ENCODE measurements at places on chromosomes 6 and 20. TPM values are rescaled to one million over a fixed set of nuclear protein-coding genes. Genes with fewer than 3 reads are reported as not detected.

EHMT2 gene
- 14.5 TPM for total RNA-seq

DNA sequence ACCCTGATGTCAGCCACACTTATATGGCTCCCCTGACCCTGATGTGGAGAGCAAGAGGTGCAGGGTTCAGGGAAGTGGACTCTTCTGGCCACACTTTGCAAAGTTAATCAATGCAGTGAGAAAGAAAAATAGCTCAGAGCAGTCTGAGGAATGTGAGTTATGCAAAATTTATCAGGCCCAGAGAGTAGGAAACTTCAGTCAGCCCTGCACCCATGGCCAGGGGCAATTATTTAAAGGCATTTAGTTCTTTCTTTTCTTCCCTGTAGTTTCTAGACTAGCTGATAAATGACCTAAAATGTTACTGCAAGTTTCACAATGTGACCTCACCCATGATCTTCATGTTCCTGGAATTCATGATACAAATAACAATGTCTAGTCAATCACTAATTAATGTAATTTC is 143.7 kb upstream of the GGTLC1 start:
- no peaks in the 10 kb centered on the region for H3K36me3 ChIP-seq
- H3K27me3 ChIP-seq = no peaks in the 10 kb centered on the region
- DNase-seq = no peak
- H3K27ac ChIP-seq = no peak overlapping the region
- no peak overlapping the region for H3K4me3 ChIP-seq

GRCh38 chr6:167988154-167988495 is 9.3 kb upstream of the KIF25 start:
- no peaks in the 10 kb centered on the region for H3K27me3 ChIP-seq
- H3K4me1 ChIP-seq = peaks cover 26% of the 10 kb centered on the region
- peak overlapping the region; percentile 66 for H3K27ac ChIP-seq
- H3K36me3 ChIP-seq = no peaks in the 10 kb centered on the region
- H3K4me3 ChIP-seq = no peak overlapping the region

GRCh38 chr20:41559658-41560057 is 58.5 kb downstream of the CHD6 start:
- H3K4me1 ChIP-seq = no peaks in the 10 kb centered on the region
- no peak overlapping the region for H3K4me3 ChIP-seq
- no peaks in the 10 kb centered on the region for H3K36me3 ChIP-seq
- no peaks in the 10 kb centered on the region for H3K27me3 ChIP-seq

EDN3 gene
- not detected for total RNA-seq

Measured in heart right ventricle (tissue), 16 donors.